ENCODE measurements at places on chromosomes 16 and 17.
A peak's percentile ranks its signal among the peaks of the same experiment; 100 is the strongest.

GRCh38 chr16:81679721-81680430 is 99.2 kb upstream of the PLCG2 start:
- DNase-seq: no peak

DNA sequence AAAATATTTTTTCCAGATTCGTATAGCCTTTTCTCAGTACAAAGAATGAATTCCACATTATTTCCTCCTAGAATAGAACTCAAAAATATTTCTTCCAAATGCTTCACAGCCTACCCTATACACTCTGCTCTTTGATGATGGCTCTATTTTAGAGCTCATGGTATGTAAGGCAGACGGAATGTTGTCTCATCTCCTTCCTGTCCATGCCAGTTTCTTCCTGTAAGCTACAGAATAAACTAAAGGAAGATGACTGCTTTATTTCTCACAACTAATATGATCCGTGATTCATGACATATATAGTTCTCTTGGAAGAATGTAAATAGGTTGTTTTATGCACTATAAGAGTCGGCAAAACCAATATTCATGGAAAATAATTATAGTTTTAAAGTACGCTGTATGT is 723.1 kb downstream of the CDH11 start:
- peak; percentile 73 for DNase-seq

DNA sequence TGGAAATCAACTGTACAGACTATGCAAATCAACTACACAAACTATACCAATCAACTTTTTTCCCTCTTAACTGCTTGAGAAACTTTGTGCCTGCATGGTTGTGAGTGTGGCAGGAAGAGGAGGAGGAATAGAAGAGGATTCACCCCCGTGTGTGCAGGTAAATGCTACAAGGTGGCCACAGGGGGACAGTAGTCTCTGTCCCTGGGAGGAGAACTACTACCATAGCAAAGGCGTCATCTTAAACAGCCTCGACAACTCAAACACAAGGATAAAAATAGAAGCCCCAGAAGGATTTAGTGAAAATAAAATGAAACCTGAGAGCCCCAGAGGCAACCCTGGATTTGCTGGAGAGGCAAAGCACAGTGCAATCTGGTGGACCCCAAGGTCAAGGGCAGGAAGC is 199.5 kb upstream of the DYNLRB2 start:
- DNase-seq: no peak

GRCh38 chr17:9342225-9342624 is 233.4 kb downstream of the STX8 start:
- DNase-seq: no peak

DNA sequence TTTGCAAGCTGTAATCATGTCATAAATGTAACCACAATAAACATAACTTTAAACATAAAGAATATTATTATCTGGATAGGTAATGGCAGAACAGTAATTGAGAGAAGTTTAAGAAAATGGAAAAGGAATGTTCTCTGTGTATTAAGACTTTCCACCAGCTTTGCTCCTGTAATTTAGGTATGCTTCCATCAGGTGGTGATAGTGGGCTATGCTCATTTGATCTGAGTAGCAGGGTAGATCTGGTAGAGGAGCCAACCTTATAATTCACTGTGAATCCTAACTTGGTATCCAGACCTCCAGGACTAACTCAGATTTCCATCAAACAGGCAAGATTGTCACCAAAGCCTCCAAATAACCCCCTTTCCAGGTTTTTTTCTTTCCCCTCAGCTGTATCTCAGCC is 137.9 kb upstream of the ZKSCAN2 start:
- DNase-seq: no peak

DNA sequence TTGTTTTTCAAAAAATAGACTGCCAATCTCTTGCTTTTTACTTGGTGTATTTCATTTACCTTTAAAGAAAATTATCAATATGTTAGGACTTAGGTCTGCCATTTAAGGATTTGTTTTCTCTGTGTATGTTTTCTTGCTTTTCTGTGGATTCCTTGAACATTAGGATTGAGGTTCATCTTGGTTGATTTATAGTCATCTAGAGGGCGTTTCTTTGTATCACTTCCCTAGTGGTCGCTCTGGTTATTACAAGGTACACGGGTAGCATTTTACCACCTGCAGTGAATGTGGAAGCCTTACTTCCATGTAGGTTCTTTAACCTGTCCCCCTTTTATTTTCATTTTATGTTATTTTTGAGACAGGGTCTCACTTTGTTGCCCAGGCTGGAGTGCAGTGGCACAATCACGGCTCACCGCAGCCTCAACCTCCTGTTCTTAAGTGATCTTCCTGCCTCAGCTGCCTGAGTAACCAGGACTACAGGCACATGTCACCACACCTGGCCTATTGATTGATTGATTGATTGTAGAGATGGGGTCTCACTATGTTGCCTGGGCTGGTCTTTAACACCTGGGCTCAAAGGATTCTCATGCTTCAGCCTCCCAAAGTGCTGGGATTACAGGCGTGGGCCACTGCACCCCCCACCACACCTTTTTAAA is 35.2 kb upstream of the CBX4 start:
- DNase-seq: peak; percentile 16

GRCh38 chr17:56290802-56291118 is 137.5 kb downstream of the ANKFN1 start:
- DNase-seq: no peak

GRCh38 chr17:40526668-40527067 is 25.2 kb upstream of the TNS4 start:
- no peak for DNase-seq

- no peak for DNase-seq
Observed at GRCh38 chr17:1647802-1648171, 1.9 kb downstream of the RILP start.

DNA sequence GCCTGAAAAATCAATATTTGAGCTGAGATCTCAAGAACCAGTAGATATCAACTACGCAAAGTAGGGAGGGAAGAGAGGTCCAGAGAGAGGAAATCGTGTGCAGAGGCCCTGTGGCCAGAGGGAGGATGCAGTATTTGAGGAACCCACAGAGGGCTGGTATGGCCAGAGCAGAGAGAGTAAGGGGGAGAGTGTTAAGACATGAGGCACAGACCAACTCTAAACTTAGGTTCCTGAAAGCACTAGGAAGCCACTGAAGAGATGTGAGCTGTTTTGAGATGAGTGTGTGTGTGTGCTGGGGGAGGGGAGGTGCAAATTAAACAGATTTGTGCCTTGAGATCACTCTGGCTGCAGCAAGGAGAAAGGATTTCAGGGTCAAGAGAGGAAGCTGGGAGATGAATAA is 10.9 kb downstream of the SLC13A2 start:
- DNase-seq: no peak

GRCh38 chr16:54477714-54478113 is 191.1 kb upstream of the IRX3 start:
- DNase-seq: no peak
